ENCODE measurements at places on chromosomes 5 and 9.

DNA sequence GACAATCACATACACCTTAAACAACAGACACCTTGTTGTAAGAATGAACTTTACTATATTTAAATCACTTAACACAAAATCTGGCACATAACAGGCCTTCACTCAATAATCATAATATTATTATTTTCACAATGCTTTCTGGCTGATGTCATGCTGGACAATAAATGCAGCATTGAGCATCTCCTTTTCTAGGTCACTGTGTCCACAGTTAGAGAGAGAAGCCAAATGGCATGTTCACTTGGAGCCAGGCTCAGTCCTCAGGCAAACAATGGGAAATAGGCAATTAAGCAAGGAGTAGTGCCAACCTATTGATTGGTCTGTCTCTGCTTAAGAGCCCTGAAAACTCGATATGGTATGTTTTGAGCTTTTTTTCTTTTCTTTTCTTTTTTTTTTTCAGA is 50.6 kb upstream of the KLF4 start:
- DNase-seq: no peak

DNA sequence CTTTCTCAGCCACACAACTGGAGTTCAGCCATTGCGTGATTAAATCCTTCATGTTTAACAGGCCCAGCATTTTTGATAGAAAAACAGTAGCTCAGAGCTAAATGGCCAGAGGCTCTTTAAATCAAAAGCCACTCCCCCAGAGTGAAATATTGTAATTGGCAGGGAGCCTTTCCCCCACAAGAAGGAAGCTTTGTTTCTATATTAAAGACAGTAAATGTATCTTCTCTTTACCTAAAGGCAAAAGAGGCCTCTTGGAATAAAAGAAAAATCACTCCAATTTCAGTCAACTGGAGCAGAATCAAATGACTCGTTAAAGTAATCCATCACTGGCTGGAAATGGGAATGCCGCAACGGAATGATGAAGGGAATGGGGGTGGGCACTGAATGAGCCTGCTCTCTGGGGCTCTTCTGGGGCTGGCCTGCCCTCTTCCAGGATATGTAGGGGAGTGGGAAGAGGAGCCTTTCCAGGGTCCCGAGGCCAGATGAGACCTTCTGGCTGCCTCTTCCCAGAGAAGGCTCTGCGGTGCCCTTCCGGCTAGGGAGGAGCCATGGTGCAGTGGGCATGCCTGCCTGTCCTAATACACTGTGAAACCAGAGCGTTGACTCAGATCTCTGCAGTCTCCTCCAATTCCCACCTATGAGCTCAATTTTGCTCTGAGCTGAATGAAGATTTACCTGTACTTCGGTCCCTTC is 45.2 kb downstream of the ANKDD1B start:
- peak; percentile 59 for DNase-seq

DNA sequence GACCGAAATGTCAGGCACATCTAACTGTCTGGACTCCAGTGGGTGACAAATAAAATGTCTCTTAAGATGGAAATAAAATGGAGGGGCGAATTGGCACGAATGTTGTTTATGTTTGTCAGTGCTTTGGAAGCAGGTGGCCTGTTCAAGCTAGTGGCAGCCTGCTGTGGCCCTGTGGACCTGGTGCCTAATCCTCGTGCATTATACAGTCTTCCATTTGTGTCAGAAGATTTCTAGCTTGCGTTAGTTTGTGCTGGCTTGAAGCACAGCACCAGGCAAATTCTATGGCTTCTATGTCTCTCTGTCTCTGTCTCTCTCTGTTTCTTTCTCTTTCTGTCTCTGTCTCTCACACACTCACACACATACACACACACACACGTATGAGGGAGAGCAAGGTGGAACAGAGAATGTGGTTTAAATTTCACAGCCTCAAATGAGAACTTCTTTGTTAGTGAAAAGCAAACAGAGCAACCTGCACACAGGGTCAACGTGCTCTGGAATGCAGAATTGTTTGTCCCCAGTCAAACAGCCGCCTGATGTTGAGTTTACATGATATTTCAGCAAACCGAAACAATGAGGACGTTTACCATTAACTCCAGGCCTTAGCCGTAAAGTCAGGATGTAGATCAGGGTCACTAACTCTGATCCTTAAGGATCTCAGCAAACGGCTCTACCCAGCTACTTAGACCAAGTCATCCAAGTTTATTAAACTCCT is 39.0 kb upstream of the CD180 start:
- DNase-seq: no peak

DNA sequence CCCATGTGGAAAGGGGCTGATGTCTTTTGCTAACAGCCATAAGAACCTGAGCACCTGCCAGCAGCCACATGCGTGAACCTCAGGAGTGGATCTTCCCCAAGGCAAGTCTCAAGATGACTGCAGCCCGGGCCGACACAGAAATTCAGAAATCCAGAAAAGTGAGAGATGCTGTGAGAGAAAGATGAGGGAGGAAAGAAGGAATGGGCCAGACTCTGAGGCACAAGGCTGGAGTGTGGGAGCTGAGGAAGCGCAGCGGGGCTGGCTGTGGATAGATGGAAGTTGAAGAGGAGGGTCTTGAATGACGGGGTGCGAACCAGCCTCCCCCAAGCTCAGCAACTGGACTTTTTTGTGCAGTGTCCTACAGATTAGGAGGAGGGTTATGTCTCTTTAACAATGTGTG is 337.8 kb downstream of the GADD45G start:
- DNase-seq: no peak

GRCh38 chr9:79377339-79377855 is 194.4 kb upstream of the TLE4 start:
- no peak for DNase-seq

- no peak for DNase-seq
Measured at GRCh38 chr5:53882006-53882675, 321.7 kb downstream of the NDUFS4 start.

DNA sequence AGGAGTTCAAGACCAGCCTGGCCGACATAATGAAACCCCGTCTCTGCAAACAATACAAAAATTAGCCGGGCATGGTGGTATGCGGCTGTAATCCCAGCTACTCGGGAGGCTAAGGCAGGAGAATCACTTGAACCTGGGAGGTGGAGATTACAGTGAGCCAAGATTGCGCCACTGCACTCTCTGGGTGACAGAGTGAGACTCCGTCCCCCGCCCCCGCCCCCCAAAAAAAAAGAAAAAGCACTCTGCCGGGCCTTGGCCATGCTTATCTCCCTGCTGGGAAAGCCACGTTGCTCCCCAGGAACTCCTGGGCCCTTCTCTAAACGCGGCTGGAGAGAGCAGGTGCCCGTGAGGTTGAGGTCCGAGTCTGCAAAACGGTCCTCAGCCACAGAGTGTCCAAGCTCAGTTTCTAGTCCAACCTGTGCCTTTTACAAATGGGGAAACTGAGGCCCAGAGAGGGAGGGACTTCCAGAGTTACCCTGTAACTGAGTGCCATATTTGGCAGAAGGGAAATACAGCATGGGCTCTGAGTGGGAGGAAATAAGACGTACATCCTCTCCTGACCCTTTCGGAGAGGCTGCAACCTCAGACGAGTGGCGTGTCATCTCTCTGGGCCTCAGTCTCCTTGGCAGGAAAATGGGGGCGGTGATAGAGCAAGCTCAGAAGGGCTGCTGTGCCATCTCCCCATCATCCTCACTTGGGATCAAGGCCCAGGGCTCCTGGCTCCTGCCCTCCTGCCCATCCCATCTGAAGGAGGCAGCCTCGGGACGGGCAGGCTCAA is 6.6 kb upstream of the PHYHD1 start:
- no peak for DNase-seq

Measured in stomach (tissue), 19 donors.